ENCODE measurements at places on chromosomes 2 and 18.
A peak's percentile ranks its signal among the peaks of the same experiment; 100 is the strongest.

DNA sequence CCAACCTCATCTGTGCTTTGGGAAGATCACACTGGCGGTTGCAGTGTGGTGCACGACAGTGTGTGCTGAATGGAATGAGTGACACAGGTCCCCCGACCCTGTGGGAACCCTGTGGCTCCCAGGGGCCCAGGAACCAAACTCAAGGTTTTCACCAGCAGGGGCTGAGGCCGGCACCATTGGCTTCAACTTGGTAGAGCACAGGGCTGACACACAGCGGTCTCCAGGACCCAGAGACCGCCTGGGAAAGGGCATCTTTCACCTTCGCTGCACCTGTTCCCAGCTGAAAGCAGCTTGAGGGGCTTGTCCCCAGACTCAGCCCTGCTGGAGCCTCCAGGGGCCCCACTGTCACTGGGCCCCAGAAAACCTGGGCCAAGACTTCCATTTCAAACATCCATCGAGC is 59.0 kb upstream of the ODC1 start:
- DNase-seq, result no peak

DNA sequence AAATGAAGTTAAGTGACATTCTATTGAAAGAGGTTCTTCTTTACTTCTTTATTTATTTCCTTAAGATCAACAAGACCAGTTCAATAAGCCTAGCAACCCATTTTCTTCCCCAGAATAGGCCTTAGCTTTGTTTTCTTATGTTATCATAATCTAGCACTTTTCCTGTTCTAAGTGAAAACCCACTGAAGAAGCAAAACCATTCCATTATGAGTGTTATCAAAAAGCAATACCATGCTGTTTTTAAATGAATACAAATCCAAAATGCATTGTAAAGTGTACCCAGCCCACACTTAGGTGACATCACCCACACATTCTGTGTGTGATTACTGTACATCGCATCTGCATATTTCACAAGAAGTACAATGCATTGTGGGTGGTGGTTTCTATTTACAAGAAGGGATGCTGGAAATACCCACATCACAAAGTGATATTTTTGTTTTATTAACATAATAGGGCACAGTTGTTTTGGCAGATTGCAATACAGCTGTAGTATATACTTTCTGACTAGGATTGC is 679.5 kb downstream of the KCNJ3 start:
- DNase-seq, result no peak

DNA sequence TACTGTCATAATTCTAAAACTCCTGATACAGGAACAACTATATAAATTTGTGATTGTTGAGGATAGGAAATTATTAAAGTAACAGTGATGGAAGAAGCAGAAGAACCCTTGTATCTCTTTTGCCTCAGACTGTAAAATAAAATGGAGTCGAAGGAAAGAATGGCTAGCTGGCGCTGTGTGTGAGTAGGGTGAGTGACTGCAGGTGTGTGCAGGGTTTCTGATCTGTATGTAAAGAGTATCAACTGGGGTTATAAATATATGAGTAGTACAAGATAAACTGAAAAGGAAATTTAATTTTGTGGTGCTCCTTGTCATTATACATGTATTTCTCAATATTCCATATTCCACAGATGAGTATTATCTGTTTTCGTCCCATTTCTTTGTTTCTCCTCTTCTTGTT is 15.2 kb downstream of the POLI start:
- peak; percentile 18 for DNase-seq

GRCh38 chr2:223578846-223579245 is 23.3 kb downstream of the SCG2 start:
- no peak for DNase-seq

GRCh38 chr2:125479143-125479636 is 1176.8 kb upstream of the GYPC start:
- DNase-seq, result no peak

- DNase-seq, result no peak
These were observed at the start of gene CRYGC for GRCh38 chr2:208129744-208130711. Gene CRYGC, minus strand, starts transcription at chr2:208129828. Its CDS starts 36 bp downstream, at chr2:208129792.

- no peak for DNase-seq
These were observed 19.8 kb downstream of the GRHL1 start for GRCh38 chr2:9971105-9971818.

DNA sequence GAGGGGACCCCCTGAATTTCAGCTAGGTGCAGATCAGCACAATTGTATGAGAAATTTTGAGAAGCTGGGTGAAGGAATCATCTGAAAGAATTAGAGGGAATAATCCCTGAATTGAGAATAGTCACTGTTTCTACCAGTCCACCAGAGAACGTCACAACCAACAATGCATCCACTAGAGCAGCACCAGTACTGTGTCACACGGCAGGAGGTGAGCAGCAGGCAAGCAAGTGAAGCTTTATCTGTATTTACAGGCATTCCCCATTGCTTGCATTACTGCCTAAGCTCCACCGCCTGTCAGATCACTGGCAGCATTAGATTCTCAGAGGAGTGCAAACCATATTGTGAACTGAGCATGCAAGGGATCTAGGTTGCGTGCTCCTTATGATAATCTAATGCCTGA is 40.7 kb downstream of the GDF7 start:
- no peak for DNase-seq

GRCh38 chr2:219663116-219663762 is 35.8 kb downstream of the SLC4A3 start:
- DNase-seq, result no peak

DNA sequence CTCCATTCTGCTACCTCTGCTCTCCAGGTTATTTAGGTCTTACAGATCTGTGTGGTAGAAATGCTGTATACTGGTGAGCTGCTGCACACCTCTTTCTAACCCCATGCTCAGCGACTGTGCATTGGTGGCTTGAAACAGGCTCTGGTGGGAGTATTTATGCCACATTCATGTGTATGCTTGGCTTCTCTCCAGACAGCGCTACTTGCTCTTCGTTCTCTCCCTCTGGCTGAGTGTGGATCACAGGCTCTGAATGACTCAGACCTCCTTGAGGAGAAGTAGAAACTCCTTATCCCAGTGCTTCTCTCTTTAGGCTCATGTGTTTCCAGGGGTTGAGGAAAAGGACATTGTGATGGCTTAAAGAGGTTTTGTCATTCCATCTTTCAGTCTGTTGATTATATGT is 54.9 kb downstream of the FHOD3 start:
- no peak for DNase-seq

GRCh38 chr2:224185023-224185601 is 146.0 kb upstream of the SERPINE2 start:
- DNase-seq, result no peak

DNA sequence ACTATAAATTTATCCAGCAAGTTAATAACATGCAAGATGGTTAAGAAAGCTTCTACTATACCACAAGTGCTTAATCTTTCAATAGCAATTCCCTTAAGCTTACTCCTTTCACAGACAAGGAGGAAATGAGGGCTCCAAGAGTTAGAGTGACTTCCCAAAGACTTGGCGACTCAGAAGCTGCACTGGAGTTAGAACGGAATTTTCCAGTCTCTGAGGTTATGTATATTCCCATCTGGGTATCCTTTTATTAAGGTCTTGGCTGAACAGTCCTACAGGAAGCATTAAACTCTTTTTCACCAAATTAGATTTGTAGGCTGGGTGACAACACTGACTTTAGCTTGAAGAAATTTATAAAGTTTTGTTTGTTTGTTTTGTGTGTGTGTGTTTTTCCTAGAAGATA is 256.9 kb upstream of the DPP10 start:
- no peak for DNase-seq

DNA sequence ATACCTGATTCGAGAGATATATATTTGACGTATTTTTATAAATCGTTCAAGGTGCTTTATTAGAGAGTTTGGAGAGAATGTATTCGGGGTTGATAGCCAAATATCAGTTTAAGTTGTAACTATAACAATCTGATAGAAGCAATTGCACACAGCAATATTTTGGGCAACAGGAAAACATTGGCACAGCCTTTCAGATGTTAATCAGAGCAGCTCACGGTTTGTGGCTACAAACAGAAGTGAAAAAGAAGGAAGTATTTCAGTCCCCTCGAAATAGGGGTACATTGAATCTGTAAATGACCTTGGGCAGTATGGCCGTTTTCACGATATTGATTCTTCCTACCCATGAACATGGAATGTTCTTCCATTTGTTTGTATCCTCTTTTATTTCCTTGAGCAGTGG is 20.6 kb downstream of the SERPINB10 start:
- no peak for DNase-seq

GRCh38 chr2:26712486-26713465 is 20.3 kb downstream of the KCNK3 start:
- DNase-seq, result no peak

- no peak for DNase-seq
These were observed 1.9 kb upstream of the SIX2 start for GRCh38 chr2:45011121-45011520.

DNA sequence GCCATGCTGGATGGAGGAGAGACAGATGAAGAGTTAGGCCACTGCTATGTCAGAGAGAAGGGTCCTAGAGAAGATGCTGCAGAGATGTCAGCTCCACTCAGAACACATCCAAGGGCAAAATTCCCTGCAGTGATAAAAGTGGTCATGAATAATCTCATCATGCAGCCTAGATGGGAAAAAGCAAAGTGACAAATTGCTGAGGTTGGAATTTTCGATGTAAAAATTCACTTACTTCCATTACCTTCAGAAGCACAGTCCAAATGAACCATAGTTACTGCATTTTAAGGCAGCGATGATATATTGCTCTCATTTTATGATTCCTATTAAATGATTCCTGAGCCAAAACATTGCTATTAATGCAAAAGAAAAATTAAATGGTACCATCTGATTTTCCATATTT is 16.4 kb downstream of the ANKRD29 start:
- DNase-seq, result no peak

DNA sequence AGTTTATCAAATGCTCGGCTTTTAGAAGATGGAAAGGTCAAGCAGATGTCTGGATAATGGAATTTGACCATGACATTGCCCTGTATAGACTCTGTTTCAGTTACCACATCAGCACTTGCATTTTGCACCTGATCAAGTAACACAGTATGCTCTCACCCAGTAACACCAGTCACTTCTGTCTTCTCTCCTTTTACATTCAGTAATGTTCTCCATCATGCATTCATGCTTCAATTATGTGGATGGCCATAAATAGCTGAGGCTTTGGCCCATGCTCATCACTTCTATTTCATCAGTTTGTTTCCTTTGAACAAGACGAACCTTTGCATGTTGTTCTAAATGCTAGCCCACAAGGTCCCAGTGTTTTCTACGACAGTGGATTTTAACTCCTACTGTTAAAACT is 322.9 kb upstream of the ACVR2A start:
- DNase-seq, result no peak

DNA sequence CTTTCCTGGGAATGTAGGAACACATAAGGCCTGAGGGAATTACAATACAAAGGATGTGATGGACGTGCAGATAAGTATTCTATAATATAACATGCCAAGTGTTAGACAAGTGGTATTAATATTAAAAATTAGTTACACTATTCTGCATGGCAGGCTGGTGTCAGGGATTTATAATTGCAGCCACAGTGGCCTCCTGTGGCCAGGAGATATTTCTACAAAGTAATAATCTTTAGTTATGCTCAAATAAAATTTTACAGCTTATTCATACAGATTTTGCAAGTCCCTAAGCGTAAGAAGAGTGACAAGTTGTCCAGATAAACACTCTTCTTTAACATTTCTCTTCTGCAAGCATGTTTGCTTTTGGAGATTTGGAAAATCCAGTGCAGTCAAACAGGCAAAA is 90.4 kb upstream of the CBLN2 start:
- no peak for DNase-seq

DNA sequence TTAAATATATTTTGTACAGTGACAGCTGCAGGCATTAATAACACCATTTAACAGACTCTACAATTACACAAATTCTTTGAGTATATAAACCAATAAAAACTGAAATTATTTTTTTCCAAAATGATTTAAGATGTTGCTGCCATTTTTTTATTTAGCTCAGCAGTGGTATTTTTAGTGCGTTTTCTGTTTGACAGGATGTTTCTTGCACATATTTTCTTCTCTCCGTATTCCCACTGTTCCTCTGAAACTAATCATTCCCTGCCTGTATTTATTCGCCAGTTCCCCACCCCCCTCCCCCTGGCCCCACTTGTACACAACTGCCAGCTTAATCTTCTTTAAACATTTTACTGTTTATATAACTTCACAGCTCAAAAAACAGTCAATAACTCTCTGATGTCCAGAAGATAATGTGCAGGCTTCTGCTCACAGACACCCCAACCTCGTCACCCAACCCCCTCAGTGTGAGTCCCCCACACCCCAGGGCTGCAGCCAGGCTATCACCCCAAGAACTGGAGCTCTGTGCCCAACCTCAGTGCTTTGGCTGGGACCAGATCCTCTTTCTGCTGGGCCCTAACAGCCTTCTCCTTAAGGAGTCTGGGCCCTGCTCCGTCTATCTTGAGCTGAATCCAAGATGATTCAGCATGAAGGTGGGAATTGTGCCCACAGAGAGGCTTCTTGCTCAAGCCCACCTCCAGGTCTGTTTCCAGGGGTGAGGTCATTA is 41.6 kb upstream of the MAP4K4 start:
- DNase-seq, result no peak

DNA sequence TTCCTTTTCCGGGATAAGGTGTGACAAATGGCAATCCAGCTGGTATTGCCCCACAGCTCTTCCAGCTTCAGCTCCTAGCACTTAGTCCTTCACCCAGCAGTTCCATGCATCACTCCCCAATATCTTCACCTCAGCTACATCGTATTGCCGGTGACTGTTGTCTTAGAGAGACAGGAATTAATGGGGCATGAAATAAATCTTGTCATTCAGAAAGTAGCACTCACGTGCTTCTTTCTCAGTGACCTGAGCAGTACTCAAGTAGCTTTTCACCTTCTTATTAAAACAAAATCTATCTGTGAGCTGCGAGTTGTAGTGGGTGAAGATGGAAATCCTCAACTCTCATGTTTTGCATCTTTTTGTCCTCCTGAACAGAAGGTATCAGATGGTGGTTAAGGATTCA is 72.8 kb downstream of the PTH2R start:
- no peak for DNase-seq

GRCh38 chr2:187900021-187900420 is 345.8 kb upstream of the TFPI start:
- no peak for DNase-seq

GRCh38 chr2:239056611-239057010 is 208.7 kb downstream of the TWIST2 start:
- DNase-seq, result no peak

- DNase-seq, result no peak
These were observed 85.1 kb downstream of the ARL4C start for GRCh38 chr2:234411793-234412192.

GRCh38 chr2:120658042-120658769 is 77.5 kb upstream of the GLI2 start:
- no peak for DNase-seq

- DNase-seq, result no peak
These were observed 28.1 kb upstream of the HTR2B start for GRCh38 chr2:231152800-231153557.

DNA sequence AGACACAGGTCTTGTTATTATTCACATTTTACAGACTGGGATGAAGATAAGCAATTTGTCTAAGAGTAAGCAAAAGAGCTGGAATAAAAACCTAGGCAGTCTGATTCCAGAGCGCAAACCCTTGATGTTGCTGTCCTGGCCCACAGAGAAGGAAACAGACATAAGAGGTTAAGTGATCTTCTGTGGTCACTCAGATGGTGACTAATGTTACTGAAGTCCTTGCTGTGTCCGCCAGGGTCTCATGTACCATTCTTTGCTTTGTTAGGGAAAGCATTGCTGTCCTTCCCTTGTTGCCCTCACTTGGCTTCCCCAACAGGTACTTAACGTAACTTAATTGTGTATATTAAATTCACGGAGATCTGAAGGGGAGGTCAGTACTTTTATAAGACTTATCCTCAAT is 14.9 kb upstream of the FAP start:
- no peak for DNase-seq

Data from stimulated activated CD4-positive, alpha-beta T cell treated with anti-CD3 and anti-CD28 coated beads, Interleukin-4, amount 100 ng/mL, for 24 hours (primary cell).